CD8-positive, alpha-beta T cell (primary cell): ENCODE measurements at places on chromosomes 4 and X.

DNA sequence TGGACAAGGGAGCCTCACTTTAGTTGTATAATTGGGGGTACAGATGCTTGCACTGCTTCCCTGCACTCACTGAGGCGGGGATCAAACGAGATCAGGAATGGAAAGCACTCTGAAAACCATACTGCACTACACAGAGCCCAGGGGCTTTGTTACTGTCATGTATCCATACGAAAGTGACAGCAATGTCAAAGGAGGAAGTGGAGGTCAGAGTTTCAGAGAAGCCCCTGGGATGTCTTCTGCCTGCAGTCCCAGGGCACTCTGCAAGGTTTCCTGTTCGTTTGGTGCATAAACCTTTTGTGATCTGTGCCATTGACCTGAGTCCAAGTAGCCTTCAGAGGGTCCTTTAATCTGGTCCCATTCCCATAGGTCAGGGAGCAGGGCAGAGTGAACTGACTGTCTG lies 31.2 kb downstream of the RNF175 start:
- no peak for DNase-seq

DNA sequence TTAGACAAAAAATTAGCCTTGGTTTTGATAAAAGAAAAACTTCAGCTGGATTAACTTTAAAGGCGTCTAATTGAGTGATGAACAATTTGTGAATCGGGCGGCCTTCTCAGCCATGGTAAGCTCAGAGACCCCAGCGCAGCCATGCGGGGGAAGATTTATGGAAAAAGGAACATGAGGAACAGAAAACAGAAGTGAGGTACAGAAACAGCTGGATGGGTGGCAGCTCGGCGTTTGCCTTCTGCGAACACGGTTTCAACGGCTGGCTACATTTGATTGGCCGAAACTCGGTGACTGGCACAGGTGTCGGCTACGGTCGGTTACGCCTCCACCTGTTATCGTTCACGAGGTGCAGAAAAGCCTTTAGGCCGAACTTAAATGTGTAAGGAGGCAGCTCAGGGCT lies 401.4 kb upstream of the FAT1 start:
- DNase-seq, result no peak

- DNase-seq, result no peak
Observed at GRCh38 chrX:40145001-40145922, 47.5 kb upstream of the BCOR start.

DNA sequence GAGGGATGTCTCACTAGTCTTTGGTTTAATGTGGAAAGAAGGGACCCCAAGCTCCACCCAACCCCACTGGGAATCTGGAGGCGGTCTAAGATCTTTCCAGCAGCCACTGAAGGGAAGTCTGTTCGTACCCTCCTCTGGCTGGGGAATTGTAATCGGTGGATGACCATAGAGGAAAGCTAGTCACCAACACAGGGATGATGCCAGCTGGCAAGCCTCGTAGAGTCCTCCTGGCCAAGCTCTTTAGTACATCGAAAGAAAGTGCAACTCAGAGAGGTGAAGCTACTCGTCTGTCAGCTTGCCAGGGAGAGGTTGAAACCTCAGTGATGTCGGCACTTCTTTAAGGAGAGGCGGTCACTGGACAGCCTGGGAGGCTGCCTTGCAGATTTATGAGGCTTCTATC lies 58.7 kb downstream of the MAMLD1 start:
- DNase-seq, result no peak

GRCh38 chrX:149528381-149528780 lies 12.4 kb upstream of the EOLA1 start:
- no peak for DNase-seq

GRCh38 chr4:7500404-7500803 lies 65.7 kb upstream of the PSAPL1 start:
- DNase-seq, result no peak

- no peak for DNase-seq
Observed at GRCh38 chr4:79798047-79798446, 275.0 kb downstream of the ANTXR2 start.

- no peak for DNase-seq
Observed at GRCh38 chr4:116362583-116362982, 722.8 kb downstream of the TRAM1L1 start.

- DNase-seq, result no peak
Observed at GRCh38 chr4:137203601-137204000, 328.7 kb downstream of the PCDH18 start.
